ENCODE measurements at places on chromosomes 1 and 21.

GRCh38 chr1:24020470-24020869 is 40.3 kb upstream of the SRSF10 start:
- DNase-seq, result no peak

DNA sequence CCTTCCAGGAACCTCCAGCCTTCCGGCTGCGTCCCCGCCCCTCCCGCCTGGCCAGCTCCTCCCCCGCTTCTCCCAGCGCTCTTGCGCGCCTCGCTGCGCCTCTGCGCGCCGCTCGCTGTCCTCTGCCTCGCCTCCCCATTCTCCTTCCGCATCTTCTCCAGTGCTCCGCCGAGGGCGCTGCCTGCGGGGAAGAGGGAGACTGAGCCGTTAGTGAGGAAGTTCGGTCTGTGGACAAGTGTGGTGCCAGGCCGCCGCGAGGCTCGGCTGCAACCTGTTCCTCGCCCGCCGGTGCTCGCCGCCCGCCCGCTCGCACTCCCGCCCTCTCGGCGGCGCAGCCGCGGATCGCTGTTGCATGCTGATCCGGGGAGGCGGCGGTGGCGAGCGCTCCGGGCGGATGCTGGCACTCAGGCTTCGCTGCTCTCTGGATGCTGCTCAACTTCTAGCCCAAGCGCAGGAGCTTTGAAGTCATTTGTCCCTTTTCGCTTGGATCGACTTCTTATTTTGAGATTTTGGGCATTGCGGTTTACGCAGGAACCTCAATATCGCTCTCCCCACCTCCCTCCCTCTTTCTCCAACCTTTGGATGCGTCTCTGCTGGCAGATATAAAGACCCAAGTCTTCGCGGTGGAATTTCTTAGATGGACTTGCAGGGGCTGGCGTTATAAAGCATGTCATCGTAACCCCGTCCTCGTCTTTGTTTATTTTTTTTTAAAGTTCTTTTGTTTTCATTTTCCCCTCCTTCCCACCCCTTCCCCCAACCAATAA is 614 bp upstream of the CACNA1E start:
- DNase-seq, result no peak

DNA sequence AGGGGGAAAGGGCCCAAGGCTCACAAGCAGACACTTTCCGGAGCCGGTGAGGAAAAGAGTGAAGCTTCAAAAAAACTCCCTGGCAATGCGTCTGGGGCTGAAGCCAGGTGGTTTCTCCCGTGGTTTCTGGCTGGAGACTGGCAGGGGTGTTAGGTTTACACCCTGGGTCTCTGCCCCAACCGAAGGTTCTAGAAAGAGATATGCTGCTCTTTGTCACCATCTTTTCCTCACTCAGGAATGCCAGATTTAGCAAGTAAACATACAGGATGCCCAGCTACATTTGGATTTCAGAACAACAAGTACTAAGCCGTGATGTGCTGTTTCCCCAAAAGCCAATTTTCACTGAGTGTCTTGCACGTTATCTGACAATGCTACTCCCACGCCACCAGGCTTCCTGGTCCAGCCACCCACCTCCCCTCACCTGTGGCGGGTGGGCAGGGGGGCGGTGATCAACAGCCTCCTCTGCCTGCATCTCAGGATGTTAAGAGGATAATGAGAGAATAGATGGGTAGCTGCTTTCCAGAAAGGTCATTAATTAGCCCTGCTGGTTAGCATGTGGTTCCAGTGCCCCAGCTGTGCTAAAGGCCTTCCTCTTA is 69.6 kb upstream of the OLIG2 start:
- DNase-seq, result no peak

- DNase-seq, result no peak
These were observed 38.0 kb downstream of the ADARB1 start for GRCh38 chr21:45112371-45112770.

- peak; percentile 56 for DNase-seq
These were observed 47.7 kb downstream of the ETS2 start for GRCh38 chr21:38853421-38853919.

DNA sequence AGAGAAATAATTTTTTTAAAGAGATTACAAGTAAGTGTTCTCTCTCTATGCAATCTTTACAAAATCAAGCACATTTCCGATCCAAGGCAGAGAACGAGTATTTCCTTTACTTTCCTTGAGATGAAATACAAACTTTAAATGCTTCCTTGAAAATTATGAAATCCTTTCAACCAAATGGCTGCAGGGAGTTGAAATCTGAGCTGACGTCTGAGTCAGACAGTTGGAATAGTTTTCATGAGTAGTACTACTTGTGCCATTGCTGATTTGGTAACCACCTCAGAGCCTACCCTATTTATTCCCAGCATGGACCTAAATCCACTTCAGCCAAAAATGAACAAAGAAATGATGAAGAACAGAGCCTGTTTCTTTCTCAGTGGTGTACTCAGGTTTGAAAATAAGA is 183.6 kb downstream of the GIPC2 start:
- no peak for DNase-seq

DNA sequence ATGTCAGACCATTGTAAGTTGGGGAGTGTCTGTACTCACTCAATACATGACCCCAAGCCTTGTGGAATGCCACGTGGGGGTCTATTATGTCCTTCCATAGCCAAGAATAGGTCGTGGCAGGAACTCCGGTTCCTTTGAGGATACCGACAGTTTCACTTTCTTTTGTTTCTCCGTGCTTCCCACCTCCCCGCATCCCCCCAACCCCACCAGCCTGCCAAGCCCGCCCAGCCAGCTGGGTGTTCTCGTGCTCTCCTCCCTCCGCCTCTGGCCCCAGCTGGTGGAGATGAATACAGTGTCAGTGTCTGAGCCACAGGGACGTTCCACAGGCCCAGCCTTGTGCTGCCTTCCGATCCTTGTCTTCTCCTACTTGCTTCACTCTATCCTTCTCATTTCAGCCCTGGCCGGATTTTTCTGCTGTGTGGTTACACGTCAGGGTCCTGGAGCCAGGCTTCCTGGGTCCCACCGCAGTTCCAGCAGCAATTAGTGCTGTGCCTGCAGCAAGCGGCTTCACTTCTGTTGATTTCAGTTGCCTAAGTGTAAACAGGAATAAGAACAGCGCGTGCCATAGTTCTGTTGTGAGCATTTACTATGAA is 4.1 kb upstream of the AGTRAP start:
- no peak for DNase-seq

DNA sequence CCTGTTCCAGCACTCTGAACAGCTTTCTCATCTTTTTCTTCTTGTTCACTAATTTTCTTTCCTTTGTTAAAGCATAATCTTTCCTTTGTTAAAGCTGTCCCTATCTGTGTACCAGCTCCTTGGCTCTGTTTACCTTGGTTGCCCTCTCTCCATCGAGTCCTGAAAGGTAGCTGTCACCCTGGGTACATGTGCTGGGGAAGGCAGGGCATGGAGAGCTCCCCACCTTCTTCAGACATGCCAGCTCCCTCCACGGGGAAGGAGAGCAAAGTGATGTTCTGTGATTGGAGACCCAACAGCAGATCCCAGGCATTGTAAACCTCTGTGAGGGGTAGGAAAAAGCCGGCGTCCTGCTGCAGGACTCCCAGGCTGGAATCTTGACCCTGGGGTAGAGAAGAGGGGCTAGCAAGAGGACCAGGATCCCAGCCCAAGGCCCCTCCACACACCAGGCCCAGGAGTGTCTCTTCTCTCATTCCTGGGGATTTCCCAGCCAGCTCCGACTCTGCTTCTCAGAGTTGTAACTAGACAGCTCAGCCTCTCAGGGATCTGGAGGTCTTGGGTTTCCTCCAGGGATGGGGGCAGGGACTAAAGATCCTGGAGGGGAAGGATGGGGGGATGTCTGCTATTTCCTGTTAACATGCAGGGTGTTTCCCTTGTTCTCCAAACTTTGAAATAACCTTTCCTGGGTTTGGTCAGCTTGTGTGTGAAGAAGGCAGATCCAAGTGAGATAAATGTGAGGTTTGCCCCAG is 34.4 kb downstream of the TMCC2 start:
- DNase-seq, result no peak

DNA sequence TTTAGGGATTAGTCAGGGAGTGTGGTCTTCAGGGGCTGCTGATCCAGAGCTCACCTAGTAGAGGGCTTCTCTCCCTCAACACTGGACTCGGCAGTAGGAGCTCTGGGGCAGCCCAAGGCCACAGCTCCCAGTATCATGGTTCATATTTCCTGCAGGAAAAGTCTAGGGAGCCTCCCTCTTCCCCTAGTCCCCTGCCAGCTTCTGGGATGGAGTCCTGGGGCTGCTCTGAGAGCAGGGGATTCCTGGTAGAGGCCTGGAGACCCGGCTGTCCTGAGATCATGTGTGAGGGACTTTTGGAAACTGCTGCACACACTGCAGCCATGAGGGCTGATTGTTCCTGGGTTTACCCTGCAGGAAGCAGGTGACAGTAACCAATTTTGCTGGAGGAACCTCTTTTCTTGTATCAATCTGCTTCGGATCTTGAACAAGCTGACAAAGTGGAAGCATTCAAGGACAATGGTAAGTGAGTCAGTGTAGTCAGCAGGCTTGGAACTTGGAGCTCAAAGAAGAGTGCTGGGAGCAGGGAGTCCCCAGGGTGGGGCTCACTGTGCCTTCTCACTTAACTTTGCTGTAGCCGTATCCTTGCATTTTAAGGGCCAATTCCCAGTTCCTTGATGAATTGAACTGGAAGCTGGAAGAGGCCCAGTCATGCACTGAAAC is 16.3 kb downstream of the STRIP1 start:
- DNase-seq, result no peak

All from HT-29 (cell line).